Activated T-cell treated with anti-CD3 and anti-CD28 coated beads for 24 hours (primary cell): ENCODE measurements at places on chromosomes 12 and 14.

DNA sequence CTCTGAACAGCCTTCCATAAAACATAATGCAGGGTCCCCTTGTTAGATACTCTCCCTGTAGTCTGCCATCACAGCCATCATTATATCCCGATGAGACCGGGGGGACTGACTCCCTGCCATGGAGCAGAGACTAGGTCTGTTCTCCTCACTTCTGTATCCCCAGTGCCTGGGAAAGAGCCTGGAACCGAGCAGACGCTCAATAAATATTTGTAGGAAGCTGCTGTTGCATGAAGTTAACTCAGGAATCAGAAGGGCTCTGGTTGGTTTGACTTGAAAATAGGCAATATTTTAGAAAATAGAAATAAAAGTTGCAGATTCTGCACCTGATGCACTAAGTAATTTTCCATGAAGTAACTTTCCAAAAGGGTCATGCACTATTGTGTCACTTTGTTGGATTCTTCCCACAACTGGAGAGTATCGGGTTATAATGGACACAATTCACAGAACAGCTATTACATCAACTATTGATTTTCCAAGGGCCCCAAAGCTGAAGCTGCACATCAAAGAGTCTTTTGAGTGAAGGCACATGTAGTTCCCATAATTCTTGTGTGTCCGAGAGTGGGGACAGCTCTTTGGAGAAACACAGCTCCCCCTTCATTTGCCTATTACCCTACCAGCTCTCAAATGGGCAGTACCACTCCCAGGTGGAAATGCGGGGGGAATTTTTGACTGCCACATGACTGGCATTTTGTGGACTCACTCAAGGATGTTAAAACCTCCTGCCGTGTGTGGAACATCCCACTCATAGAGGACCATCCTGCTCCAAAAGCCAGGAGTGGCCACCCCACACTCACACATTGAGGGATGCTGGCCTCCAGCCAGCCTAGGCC, 18.8 kb downstream of the CLMN start:
- no peak for DNase-seq

- DNase-seq: no peak
Observed at GRCh38 chr12:51218607-51219161, 822 bp upstream of the POU6F1 start.

DNA sequence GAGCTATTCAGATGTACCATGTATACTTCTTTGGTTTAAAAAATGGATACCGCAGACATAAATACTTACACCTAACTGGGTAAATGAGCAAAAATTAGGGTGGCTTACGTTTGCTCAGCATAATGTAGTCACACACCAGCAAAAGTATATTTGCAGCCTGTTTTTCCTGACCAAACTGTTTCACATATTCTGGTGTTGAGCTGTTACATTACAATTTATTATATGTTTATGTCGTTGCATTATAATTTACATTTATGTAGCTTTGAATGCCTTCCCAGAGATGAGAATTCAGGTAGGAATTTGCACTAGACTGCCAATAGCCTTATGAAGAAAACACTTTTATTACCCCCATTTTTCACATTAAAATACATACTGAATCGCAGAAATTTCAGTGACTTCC, 183.3 kb downstream of the PTPRO start:
- DNase-seq: no peak

DNA sequence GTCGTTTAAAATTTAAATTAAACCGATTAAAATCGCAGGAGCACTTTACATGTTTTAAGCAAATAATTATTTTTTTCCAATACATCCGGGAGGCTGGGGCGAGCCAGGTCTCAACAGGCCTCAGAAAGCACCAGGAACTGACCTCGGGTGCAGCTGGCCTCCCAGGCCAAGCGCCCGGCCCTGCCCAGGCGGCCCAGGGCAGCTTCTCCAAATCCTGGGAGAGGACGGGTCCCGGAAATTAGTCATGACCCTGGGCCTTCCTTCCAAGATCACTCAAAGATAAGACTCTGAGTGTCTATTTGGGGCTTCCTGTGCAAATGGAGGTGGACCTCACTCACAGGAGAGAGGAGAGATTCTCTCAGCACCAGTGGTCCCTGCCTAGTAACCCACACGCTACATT, 177.1 kb downstream of the BCL11B start:
- DNase-seq: no peak

DNA sequence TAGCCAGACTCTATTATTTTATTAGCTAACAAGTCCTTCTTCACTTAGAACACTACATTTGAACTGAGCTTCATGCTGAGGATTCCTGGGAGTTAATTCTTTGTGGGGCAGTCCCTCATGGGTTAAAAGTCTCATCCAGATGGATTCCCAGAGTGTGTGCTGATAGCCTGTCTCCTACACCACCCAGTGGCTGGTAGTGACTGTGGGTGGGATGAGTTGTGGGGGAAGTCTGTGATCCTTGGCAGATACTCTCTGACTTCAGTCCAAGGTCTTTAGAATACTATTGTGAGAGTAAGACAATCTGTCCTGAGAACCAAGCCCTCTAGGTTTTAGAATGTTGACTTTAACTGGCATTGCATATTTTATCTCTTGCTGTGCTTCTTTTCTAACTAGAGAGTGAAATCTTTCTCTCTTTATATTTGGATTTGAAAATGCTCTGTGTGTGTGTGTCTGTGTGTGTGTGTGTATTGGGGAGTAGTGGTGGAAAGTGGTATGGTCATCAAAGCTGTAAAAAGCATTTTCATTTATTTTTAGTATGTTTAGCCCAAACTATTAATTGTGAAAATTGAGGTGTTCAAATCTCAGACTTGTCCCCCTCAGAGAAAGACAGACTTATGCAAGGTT, 37.3 kb downstream of the AKAP6 start:
- no peak for DNase-seq

DNA sequence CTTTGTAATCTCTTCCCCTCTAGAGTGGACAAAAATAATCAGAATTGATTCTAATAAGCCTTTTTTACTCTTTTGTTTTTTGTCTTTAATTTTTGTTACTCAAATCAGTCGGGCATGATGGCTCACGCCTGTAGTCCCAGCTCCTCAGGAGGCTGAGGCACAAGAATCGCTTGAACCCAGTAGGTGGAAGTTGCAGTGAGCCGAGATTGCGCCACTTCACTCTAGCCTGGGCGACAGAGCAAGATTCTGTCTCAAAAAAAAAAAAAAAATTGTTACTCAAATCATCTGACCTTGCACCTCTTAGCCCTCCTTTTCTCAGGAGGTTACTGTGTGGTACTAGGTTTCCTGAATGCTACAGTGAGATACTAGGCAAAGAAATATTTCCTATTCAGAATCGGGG, 280.6 kb downstream of the PDZRN4 start:
- DNase-seq: no peak

- DNase-seq: no peak
Observed at GRCh38 chr14:26394150-26394810, 203.6 kb downstream of the NOVA1 start.

GRCh38 chr14:51219473-51220448, 20.3 kb upstream of the TMX1 start:
- no peak for DNase-seq

GRCh38 chr12:52197371-52198231, 5.8 kb upstream of the KRT80 start:
- no peak for DNase-seq

- DNase-seq: no peak
Observed at GRCh38 chr12:26271024-26271423, 75.7 kb downstream of the SSPN start.

DNA sequence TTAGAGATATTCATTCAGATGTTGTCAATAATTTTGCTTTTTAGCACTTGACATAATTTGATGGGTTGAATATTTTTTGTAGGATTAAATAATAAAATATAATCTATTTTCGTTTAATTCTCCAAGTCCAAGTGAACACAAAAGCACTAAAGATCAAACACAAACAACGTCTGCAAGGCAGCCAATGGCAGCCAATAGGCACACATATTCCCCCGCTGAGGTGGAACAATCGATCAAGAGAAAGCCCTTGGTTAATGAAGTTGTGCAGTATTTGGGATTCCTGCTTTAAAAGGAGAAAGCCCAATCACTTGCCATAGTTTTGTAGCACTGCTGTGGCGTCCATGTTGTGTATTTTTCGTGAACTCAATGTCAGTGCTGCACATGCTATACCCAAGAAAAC, 1.5 kb downstream of the DHRS7 start:
- no peak for DNase-seq

DNA sequence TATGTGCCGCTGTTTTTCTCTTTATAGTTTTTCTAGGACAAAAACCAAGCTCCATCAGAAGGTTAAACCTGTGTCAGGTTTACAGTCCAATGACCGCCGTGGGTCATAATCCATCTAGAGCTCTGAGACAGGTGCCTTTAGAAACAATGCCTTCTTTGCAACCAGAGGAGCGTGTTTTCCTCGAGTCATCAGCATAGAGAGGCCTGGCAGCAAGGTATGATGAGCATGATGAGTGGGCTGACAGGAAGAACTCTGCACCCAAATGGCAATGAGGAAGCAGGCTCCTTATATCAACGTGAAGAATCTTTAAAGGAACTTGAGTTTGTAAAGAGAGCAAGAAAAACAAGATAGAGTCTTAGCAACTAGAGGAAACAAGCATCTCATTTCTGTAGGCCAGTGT, 60.5 kb upstream of the NUDT4 start:
- DNase-seq: no peak

DNA sequence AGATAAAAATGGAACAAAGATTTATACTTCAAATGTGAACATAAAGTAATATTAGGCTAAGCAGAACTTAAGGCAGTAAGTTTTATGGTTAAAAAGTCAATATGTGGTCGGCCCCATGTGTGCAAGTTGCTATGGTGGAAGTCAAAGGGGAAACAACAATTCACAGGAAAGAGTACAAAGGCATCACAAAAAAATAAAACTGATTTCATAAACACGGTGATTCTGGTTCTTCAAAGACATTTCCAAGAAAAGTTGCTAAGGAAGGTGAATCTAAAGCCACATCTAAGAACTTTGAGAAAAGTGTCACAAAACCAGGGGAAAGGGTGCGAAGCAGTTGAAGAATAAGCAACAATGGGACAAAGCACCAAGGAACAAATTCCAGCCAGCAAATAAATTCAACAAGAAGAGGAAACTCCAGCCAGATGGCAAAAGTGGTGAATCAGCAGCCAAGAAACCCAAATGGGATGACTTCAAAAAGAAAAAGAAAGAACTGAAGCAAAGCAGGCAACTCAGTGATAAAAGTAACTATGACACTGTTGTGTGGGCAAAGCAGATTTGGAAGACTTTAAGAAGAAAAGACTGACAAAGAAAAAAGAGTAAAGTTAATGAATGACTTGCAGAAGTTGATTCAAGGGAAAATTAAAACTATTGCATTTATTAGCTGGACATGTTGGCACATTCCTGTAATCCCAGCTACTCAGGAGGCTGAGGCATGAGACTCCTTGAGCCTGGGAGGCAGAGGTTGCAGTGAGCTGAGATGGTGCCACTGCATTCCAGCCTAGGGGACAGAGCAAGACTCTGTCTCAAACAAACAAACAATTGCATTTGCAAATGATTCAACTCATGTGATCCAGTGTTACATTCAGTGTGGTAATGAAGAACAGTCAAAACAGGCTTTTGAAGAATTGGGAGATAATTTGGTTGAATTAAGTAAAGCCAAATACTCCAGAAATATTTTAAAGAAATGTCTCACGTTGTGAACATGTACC, 19.5 kb downstream of the PTGDR start:
- DNase-seq: no peak

DNA sequence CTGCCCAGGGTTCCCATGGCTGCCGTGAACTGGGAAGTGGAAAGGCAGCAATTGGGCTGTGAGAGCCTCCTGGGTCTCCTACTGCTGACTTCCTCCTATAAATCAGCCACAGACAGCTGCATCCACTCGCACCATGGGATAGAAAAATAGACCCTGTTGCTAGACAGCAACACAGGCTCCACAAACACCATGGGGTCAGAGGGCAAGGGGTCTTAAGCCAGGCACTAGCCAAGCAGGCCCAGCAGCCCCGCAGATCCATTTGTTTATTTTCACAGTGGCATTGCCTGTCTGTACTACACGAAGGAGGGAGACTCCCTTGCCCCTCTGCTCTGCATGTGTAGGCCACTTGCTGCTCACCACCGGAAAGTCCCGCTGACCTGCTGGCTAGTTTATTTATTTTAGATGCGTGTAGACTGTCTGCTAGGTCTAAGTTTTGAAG, 139.8 kb downstream of the DACT1 start:
- no peak for DNase-seq

GRCh38 chr12:8852119-8852518, 29.7 kb downstream of the A2ML1 start:
- no peak for DNase-seq
